Uterus (tissue), 4 donors: ENCODE measurements at places on chromosomes 5 and 9. TPM values are rescaled to one million over a fixed set of nuclear protein-coding genes. Genes with fewer than 3 reads are reported as not detected.

Gene SLC36A3
- not detected for total RNA-seq

Gene DMRT3
- not detected for total RNA-seq

Gene RANBP6
- total RNA-seq: 13.2 TPM

Gene NXNL2
- 32.4 TPM for total RNA-seq

Gene UGT3A2
- not detected for total RNA-seq

Gene NR2F1
- 52.1 TPM for total RNA-seq

Gene NDUFA8
- 22.8 TPM for total RNA-seq

Gene SLC46A2
- total RNA-seq: not detected

Gene SHISAL2B
- not detected for total RNA-seq

Gene PCDHB5
- total RNA-seq: 13.6 TPM

Gene SFXN1
- total RNA-seq: 63.5 TPM

Gene RPL37
- total RNA-seq: 915 TPM

Gene FAM81B
- total RNA-seq: not detected

DNA sequence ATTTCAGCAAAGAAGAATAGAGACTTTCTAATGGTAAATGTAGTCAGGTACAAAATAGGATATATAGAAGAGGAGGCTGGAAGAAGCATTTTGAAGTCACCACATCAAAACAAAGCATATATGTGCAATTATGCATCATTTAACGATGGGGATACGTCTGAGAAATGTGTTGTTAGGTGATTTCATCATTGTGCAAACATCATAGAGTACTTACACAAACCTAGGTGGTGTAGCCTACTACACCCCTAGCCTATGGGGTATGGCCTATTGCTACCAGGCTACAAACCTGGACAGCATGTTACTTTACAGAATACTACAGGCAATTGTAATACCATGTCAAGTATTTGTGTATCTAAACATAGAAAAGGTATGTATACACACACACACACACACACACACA is 28.4 kb downstream of the ELP1 start:
- no peaks in the 10 kb centered on the region for H3K36me3 ChIP-seq
- H3K27me3 ChIP-seq: no peaks in the 10 kb centered on the region

DNA sequence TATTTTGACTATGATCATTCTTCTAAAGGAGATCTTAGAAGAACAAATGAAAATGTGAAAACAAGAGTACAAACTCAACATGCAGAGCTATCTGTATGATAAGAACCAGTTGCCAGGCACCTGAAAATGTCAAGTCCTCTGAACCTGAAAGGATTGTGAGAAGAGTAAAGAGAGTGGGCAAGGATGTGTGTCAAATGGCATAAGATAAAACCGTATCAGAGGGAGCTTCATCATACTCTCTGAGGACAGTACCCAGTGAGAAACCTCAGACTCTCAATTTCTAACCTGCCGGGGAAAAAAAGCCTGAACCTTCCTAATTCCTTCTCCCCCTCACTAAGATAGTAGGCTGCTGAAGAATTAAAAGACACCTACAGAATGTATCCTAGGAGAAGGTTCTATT is 6.8 kb downstream of the ETF1 start:
- DNase-seq: no peak
- H3K27ac ChIP-seq: no peak overlapping the region
- H3K4me1 ChIP-seq: no peaks in the 10 kb centered on the region
- no peaks in the 10 kb centered on the region for H3K27me3 ChIP-seq
- H3K36me3 ChIP-seq: no peaks in the 10 kb centered on the region

GRCh38 chr5:11322133-11322532 is 561.1 kb upstream of the DAP start:
- no peak for DNase-seq
- no peaks in the 10 kb centered on the region for H3K36me3 ChIP-seq
- H3K4me3 ChIP-seq: no peak overlapping the region
- H3K27me3 ChIP-seq: no peaks in the 10 kb centered on the region

DNA sequence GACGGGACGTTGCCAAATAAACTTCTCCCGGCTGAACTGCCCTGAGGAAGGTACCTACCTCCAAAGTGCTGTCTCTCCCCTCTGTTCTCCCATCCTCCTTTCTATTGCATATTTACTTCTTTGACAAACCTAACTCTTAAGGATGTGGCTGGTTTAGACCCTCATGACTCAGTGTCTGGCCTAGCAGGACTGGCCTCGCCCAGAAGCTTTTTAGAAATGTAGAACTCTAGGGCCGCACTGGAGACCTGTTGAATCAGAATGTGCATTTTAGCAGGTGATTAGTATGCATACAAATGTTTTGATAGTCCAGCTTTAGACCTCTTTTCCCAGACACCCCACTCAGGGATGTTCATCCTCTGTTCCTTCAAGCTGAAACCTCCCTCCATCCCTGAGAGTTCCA is 335.9 kb downstream of the PIK3R1 start:
- no peak for DNase-seq
- peak overlapping the region; percentile 85 for H3K27ac ChIP-seq
- no peaks in the 10 kb centered on the region for H3K4me1 ChIP-seq
- no peaks in the 10 kb centered on the region for H3K27me3 ChIP-seq

- no peaks in the 10 kb centered on the region for H3K27me3 ChIP-seq
- H3K27ac ChIP-seq: no peak overlapping the region
- no peak for DNase-seq
- no peak overlapping the region for H3K4me3 ChIP-seq
- no peaks in the 10 kb centered on the region for H3K4me1 ChIP-seq
Measured at GRCh38 chr5:141272906-141273305, 27.7 kb downstream of the PCDHB15 start.

DNA sequence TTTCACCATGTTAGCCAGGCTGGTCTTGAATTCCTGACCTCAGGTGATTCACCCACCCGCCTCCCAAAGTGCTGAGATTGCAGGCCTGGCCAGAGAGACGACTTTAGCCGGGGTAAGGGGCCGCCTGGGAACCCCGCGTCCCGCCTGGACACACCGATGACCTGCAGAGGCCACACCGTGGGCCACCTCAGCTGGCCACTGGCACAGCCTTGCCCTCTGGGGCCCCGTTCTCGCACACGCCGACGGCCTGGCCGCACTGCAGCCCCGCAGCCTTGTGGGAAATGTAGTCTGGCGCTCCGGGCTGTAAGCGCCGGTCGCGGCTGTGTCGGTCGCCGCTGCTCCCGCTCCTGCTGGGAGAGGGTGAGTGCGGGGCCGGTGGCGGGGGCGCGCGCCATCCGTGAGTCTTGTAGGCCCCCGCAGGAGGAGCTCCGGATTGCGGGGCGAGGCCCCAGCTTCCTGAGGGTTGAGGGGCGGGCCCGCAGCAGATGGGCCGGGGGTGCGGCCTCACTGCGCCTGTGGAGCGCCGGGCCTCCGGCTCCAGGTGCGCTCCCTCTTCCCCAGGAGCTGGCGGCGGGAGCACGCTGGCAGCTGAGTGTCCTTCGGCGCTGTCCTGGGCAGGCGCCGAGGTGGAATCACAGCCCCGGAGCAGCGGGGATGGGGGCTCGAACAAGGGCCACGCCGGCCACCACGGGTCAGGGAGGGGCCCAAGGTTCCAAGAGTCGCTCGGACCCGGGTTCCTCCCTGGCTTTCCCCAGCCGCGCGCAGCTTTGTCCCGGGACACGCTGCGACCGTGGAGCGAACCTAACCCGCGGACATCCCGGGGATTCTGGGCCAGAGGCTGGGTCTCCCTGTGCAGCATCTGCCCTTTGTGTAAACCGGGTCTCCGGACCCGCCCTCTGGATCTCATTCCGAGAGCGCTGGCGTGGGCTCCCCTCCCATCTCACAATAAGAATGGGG is at the start of gene ZFP2:
Gene ZFP2 (plus strand): TSS at position 299 of the 957 bp plus-strand sequence. CDS start 35,401 bp downstream, outside the sequence.
- H3K27me3 ChIP-seq: no peaks in the 10 kb centered on the region
- no peaks in the 10 kb centered on the region for H3K36me3 ChIP-seq
- no peaks in the 10 kb centered on the region for H3K4me1 ChIP-seq

- no peaks in the 10 kb centered on the region for H3K36me3 ChIP-seq
- no peak for DNase-seq
- no peaks in the 10 kb centered on the region for H3K4me1 ChIP-seq
- no peak overlapping the region for H3K4me3 ChIP-seq
Measured at GRCh38 chr9:118882684-118883083, 486.6 kb downstream of the BRINP1 start.

DNA sequence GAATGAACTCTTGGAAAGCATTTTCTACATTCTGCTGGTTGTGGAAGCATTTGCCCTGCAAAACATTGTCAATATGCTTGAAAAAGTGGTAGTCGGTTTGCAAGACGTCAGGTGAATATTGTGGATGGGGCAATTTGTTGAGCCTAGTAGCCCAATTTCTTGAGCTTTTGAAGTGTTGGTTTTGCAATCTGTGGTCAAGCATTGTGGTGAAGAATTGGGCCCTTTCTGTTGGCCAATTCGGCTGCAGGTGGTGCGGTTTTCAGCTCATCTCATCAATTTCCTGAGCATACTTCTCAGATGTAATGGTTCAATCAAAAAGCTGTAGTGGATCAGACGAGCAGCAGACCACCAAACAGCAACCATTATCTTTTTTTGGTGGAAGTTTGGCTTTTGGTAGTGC is 426.8 kb upstream of the CDH9 start:
- no peak for DNase-seq
- no peaks in the 10 kb centered on the region for H3K4me1 ChIP-seq
- no peaks in the 10 kb centered on the region for H3K27me3 ChIP-seq
- H3K4me3 ChIP-seq: no peak overlapping the region

DNA sequence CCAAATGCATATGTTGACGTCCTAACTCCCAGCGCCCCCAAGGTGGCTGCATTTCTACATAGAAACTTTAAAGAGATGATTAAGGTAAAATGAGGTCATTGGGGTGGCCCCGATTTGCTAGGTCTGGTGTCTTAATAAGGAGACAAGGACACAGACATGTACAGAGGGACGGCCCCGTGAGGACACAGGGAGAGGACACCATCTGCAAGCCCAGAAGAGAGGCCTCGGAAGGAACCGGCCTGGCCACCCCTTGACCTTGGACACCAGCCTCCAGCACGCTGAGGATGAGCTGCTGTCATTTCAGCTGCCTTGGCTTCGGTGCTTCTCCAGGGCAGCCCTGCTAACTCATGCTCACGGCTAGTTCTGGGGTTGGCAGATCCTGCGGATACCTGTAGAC is 73.2 kb downstream of the MRPL36 start:
- H3K4me3 ChIP-seq: no peak overlapping the region
- H3K27ac ChIP-seq: no peak overlapping the region
- no peaks in the 10 kb centered on the region for H3K36me3 ChIP-seq
- no peaks in the 10 kb centered on the region for H3K27me3 ChIP-seq
- H3K4me1 ChIP-seq: no peaks in the 10 kb centered on the region
- DNase-seq: no peak

DNA sequence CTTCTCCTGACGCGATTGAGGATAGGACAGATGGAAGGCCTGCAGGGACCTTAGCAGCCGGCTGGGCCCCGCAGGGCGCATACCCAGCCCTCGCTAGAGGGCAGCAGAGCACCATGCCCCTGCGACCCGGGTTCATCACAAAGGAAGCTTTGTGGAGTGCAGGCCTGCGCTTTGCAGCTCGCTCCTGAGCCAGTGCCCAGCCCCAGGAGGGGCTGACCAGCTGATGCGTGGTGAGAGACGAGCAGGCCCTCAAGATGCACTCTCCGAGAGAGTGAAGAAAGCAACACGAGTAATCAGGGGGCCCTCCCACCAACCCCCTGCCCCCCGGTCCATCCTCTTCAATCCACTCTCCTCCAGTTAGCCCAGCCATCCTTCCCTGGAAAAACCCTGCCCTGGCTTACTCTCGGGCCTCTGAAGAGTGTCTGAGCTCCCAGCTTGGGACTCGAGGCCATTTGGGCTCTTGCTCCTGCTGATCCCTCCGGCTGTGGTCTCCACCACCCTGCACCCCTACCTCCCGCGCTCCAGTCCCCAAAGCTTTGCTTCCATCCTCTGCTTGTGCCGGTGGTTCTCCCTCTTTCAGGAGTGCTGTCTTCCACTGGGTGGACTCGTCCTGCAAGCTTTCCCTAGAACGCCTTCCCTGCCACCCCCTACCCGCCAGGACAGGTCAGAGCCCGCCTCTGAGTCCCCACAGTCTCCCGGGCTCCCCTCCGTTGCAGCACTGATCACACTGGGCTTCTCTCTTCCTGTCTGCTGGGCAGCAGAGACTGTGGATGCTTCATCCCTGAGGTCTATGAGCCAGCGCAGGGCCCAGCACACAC is 9.1 kb upstream of the KIF12 start:
- peak; percentile 50 for DNase-seq
- no peak overlapping the region for H3K4me3 ChIP-seq
- H3K27me3 ChIP-seq: no peaks in the 10 kb centered on the region
- H3K27ac ChIP-seq: no peak overlapping the region
- no peaks in the 10 kb centered on the region for H3K36me3 ChIP-seq
- no peaks in the 10 kb centered on the region for H3K4me1 ChIP-seq
